GM18507 (cell line): ENCODE measurements at places on chromosomes 16 and 17.

DNA sequence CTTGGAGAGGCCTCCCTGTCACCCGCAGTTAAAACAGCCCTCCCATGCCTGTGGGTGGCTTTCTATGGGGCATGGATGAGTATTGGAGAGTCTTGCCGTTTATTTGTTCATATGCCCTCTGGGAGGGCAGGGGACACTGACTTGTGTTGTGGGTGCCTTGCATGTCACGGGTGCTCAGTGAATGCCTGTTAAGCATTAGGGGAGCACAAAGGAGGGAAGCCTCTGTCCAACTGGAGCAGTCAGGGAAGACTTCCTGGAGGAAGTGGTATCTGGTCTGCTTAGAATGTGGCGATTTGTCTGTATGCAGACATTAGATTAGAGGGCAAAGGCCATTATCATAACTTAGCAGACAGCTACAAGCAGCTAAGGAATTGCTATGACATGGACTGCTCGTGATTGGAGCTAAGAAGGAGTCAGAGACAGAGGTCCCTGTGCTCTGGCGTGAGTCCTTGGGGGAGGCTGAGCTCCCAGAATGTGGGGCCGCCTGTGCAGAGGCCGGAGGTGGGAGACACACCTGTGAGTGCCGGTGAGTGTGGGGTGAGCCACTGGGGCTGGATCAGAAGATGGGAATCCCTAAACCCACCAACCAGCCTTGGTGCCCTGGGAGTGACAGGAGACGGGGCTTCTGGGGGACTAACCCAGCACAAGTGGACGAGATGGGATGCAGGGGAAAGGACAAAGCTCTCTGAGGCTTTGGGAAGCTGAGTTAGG lies 286.1 kb downstream of the SEC14L1 start:
- DNase-seq = no peak

GRCh38 chr17:73151916-73152632 lies 12.7 kb upstream of the SSTR2 start:
- DNase-seq = no peak

GRCh38 chr16:4200000-4200780 lies 41.7 kb downstream of the SRL start:
- DNase-seq = peak; percentile 15

DNA sequence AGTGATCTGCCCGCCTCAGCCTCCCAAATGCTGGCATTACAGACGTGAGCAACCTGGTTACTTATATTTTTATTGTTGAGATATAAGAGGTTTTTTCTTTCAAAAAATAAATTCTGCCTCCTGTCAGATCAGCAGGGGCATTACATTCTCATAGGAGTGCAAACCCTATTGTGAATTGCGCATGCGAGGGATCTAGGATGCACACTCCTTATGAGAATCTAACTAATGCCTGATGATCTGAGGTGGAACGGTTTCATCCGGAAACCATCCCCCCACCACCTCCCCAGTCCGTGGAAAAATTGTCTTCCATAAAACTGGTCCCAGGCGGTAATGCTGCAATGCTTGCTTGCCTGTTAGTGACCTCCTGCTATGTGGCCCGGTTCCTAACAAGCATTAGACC lies 7.5 kb upstream of the CNEP1R1 start:
- DNase-seq = no peak

DNA sequence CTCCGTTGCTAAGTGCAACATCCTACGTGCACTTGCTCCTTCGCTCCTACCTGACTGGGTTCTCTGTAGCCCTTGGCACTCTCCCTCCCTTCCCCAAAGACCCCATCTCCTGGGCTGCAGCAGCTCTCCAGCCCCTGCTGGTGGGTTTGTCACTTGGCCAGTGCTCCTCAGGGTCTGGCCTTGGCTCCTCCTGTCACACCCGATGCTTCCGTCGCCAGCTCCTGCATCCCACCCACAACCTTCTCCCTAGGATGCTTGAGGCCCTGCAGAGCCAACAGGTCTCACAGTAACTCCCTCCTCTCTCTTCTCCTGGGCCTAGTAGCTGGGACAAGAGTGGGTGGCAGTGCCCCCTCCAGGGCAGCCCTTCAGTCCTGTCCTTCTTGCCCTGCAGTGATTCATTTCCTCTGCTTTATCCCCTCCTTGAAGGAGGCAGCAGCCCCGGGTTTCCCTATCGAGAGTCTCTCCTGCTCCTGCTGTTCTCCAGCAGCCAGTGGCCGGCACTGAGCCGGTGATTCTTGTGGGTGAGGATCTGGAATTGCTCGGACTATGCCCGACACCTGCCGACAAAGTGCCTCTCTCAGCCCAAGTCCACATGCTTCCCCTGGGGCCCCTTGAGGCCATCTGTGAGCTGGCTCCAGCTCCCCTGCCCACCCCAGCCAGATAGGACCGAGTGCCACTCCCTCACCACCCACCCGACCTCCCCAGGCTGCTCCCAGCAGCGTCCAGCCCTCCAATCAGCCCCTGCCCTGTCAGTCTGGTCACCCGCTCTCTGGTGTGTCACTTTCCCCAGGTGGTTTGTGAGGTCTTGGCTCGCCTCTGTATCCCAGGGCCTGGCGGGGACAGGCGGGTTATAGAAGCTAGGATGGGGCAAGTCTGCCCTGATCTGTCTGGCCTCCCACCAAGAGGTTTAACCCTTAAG lies 3.8 kb downstream of the LITAFD start:
- no peak for DNase-seq

- DNase-seq = no peak
Observed at GRCh38 chr16:13106464-13106863, 205.1 kb downstream of the SHISA9 start.

DNA sequence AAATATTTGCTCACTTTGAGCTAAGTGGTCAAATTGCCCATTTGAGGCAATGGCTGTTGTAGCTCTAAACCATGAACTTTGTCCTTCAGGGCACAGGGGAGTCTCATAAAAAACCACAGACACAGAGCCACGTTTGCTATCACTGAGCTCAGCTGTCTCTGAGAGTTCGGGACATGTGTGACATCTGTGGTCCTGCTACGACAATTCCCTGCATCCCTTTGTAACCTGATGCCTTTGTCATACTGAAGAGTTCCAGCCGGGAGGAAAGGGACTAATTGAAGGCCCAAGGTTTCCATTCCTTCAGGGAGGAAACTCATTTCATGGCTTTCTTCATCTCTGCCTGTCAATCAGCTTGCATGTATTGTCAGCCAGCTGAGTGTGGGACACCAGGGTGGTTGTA lies 599.4 kb upstream of the CDH5 start:
- DNase-seq = no peak

GRCh38 chr17:77212081-77212832 lies 71.5 kb downstream of the SEC14L1 start:
- DNase-seq = peak; percentile 69

DNA sequence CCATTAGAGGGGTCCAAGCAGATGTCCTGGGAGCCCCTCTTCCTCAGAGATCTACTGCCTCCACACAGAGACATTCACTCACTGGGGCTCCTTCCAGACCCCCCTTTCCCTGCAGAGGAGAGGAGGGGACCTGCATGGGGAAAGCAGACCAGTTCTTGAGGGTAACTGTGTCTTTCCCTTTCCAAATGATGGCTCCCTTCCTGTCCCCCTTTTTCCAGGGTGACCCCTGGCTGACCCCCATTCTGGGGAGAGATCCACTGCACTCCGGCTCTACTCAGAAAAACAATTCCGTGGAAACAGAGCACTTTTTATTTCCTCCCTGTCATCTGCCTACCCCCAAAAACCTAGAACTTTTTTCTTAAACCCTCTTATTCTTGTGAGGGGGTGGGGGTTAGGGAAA lies 6.4 kb downstream of the CACNA1G start:
- DNase-seq = no peak

DNA sequence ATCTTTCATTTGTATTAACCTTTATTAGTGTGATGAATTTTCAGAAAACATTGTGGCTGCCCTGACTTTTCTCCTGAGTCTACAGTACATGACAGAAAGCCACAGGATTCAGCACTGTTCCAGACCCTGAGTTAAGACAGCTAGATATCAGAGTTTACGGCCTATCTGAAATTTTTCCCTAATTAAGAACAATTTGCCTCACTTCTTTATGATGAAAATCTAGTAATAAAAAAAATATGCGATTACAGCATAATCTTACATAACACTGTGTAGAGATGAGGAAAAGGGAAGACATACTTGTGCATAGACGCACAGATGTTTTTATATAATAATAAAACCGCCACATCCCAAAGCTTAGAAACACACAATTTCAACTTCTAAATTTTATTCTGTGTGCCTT lies 7.3 kb downstream of the SPOP start:
- no peak for DNase-seq

DNA sequence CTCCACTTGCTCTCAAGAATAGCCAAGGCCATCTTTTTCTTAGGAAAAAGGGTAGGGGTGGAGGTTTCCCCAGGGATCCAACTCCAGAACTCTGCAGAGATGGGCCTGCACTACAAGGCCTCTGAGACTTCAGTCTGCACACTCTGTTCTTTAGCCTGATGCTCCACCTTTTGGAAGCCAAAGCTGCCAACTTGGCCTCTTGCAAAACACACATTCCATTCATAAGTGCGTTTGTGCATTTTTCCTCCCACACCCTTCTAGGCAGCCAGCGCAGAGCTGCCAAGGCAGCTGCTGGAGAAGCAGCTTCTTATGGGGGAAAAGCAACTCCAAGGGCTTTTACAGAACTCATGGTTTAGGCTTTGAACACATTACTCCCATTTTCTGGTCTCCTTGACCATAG lies 45.3 kb downstream of the REXO5 start:
- DNase-seq = no peak

- DNase-seq = no peak
Observed at GRCh38 chr17:14434506-14434905, 133.6 kb downstream of the HS3ST3B1 start.

DNA sequence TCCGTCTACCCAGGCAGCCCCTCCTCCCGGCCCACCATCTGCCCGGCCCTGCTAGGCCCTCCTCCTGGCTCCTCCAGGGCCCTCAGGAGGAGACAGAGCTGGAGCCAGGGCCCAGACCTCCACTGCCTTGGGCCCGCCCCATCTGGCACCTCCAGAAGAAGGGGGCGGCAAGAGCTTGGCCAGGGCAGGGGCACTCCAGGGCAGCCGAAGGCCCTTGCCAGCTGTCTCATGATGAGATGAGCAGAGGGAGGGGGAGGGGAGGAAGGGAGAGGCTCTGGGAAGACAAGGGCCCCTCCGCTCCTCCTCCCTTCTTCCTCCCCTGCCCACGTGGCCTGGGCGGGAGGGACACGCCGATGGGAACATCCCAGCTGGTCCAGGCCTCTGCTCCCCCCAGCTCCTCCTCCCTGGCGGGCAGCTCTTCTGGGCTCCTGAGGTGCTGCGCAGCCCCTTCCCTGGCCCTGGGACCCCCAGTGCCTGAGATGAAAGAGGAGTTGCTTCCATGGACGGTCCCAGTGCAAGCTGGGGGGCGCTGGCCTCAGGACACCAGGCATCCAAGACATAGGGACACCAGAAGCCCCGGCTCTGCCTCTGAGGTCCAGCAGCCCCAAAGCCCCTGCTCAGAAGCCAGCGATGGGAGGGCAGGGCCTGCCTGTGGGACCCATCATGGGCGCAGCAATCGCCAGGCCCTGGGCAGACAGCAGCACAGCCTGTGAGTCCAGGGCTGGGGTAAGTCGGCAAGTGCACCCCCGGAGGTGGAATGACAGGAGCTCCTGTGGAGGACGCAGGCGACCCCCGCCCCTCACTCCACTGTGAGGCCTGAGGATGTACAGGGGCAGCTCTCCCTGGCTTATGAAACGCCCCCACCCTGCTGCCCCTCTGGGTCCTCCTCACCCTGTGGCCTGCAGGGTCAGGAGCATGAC lies 23.6 kb upstream of the ENPP7 start:
- DNase-seq = no peak

GRCh38 chr16:86882586-86883280 lies 304.4 kb downstream of the FOXL1 start:
- DNase-seq = no peak

GRCh38 chr17:32998887-32999228 lies 7.2 kb downstream of the SPACA3 start:
- DNase-seq = no peak

DNA sequence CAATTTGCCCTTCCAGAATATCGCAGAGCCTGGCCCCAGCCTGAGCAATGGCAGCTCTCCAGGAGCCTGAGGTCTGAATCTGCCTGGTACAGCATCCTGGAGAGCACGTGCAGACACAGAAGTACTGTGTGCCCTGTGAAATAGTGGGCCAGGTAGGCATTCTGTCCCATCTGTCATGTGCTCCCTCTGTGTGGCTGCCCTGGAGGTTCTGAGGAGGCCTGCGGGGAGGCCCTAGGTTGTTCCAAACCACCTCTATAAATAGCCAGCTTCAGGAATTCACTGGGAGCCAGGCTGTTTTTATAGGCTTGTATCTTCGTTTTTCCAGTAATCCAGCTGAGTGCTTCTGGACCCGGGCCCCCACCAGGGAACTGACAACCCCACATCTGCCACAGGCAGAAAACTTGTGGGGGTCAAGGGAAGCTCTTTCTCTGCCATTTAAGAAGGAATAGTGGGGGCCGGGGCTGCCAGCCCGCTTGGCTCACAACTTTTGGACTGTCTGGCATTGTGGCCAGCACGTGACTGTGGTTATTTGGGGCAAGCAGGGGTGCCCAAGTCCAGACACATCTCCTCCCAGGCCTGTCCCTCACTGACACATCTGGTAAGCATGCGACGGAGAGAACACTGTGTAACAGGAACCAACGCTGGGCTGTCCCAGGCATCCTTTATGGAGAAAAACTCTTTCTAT lies 356.3 kb upstream of the TNRC6C start:
- no peak for DNase-seq

DNA sequence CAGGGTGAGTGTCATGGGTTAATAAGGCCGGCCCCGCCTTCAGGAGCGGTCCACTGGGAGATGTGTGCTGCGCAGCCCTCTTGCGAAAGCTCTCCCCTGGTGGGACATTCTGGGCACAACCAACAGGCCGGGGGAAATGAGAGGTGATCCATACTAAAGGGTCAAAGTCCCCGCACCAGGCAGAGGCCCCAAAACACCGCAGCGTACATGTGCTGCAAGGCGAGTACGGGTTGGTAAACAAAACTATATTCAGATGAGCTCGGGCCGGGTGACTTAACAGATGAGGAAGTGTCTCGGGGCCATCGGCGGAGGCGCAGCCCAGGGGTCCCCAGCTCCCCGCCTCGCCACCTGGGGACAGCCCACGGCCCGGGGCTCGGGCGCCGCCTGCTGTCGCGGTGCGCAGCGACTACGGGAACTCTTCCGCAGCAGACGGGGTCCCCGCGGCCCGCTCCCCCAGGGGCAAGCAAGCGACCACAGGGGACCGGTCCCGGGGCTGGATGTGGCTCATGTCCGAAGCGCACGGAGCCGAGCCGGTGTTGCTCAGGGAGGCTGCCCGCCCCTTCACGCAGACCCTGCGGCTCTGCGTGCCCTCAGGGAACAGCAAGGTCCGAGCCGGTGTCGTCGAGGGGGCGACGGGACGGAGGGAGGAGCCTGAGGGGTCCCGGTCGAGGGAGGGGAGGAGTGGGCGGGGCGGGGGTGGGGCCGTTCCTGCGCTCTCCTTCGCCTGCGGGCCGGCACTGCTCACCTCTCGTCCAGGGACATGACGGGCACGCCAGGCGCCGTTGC lies at the start of gene RAB37:
Gene RAB37 (plus strand): TSS at position 744 of the 786 bp plus-strand sequence. CDS start 17 bp downstream, at position 761.
- no peak for DNase-seq

- no peak for DNase-seq
Observed at GRCh38 chr17:54836723-54837462, 63.8 kb upstream of the TOM1L1 start.

DNA sequence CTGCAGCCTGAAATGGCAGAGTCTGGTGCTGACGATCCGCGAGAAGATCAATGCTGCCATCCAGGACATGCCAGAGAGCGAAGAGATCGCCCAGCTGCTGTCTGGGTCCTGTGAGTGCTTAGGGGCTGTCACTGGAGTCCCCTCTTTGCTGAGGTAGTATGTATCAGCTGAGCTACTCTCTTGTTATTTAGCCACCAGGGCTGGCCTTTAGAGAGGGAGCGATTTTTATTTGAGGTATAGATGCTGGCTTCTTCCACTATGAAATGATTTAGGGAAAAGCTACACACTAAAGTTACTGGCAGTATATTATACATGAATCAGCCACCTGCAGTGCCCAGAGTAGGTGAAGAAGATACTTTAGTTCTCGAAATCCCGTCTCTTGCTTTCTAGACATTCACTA lies 2.6 kb downstream of the CDK5RAP3 start:
- DNase-seq = no peak
